NCI-H1105 treated with DMSO at 0.1 percent for 48 hours (cell line): ENCODE measurements at places on chromosomes 2 and 18.
A peak's percentile ranks its signal among the peaks of the same experiment; 100 is the strongest.

GRCh38 chr18:68288408-68288807, 426.5 kb downstream of the TMX3 start:
- DNase-seq: no peak

DNA sequence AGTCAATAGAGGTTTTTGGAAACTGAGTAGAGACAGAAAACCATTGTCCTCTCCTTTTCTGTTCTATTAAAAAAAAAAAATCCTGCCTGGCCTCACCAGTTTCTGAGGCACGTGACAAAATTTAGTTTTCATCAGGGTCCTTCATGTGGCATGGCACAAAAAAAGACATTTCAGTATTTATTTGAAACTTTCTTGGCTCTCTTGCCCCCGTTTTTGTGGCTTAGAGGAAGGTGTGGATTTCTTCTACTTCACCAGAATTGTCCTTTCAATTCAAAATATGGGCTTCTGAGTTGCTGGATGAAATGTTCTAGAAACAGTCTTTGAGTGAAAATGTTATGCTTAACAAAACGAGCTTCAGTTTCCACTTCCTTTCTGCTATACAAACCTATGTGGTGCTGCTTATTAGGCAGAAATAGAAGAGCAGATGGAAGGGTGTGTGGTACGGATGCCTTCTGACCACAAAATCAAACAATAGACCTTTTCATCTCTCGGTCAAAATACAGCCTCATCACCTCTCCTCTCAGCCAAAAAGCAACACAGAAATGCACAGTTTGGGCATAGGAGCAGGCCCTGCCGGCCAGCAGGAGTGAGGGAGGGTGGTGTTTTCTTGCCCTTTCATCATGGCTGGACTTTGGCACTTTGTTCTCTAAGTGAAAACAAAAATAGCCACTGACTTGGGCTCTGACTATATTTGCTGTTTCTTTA, 89.2 kb downstream of the SH3RF3 start:
- no peak for DNase-seq

- no peak for DNase-seq
Observed at GRCh38 chr2:43448011-43448821, 147.6 kb downstream of the THADA start.

GRCh38 chr2:231605607-231606091, 13.0 kb downstream of the TEX44 start:
- DNase-seq: no peak

DNA sequence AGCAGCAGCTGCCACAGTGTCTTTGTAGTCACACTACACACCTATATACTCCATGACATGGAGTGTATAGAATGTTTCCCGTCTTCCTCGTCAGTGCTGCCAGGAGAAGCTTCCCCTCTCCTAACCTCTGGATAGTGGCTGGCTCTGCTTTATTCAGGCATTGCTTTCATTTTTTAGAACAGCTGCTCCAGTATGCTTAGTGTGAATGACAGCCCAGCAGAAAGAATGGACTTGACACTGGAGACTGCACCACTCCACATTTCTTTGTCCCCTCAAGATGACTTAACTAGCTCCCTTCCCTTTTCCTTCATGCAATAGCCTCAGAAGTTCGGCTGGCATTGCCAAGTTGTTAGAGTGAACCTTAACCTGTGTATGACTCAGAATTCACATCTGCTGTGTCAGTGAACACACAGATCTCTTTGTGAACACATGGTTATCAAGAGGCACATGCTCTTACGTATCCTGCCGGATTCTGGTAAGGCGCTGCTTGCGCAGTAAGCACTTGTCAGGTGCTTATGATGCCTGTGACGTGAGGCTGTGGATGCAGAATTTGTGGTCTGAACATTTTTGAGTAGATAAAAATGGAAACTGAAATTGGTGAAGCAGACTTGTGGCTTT, 73.9 kb downstream of the NEDD4L start:
- DNase-seq: no peak

- DNase-seq: no peak
Observed at GRCh38 chr2:47269316-47270232, 114.5 kb upstream of the STPG4 start.

- DNase-seq: no peak
Observed at GRCh38 chr2:216279459-216279858, 92.8 kb downstream of the MARCHF4 start.

DNA sequence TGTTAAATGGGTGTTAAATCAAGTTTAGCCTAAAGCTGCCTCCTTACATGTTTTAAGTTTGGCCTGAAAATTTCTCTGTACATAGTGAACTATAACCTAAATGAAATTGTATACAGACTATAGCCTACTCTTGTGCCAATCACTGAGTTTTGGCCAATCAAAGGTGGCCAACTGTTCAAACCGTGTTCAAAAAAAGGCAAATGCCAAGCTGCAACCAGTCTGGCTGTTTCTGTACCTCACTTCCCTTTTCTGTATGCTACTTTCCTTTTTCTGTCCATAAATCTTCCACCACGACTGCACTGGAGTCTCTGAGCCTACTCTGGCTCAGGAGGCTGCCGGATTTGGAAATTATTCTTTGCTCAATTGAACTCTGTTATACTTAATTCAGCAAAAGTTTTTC, 121.0 kb downstream of the SPOPL start:
- no peak for DNase-seq

DNA sequence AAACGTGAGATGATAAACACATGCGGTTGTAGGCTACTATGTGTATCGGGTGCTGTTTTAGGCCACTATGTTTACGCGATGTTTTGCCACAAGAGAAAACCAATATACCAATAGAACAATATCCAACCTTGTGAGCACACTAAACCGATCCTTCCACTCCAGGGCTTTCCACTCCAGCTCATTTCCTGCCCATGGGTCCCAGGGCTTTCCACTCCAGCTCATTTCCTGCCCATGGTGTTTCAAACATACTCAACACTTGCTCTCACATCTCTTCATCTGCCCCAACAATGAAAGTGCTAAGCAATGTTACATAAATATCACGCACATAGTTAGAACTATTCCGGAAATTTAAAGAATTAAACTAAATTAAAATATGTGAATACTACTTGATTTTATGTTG, 80.0 kb downstream of the EPB41L3 start:
- no peak for DNase-seq

DNA sequence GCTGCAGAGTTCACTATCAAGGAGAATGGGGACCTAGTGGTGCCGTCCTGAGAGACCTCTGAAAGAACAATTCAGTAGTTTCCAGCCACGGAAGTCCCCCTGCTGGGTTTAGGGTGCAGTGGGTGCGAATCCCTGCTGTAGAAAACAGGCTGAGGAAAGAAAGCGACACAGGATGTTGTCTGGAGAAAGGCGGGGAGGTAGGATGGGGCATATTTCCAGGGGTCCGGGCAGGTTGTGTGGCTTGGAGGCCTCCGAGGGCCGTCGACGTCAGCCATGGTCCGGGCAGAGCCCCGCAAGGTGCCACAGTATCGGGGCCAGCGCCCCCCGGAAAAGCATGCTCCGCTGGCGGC, 807 bp upstream of the CREB1 start:
- DNase-seq: no peak

- DNase-seq: no peak
Observed at GRCh38 chr18:53944721-53945120, 279.7 kb downstream of the MBD2 start.

- DNase-seq: peak; percentile 89
Observed at GRCh38 chr2:168231609-168232241, 15.7 kb downstream of the STK39 start.

DNA sequence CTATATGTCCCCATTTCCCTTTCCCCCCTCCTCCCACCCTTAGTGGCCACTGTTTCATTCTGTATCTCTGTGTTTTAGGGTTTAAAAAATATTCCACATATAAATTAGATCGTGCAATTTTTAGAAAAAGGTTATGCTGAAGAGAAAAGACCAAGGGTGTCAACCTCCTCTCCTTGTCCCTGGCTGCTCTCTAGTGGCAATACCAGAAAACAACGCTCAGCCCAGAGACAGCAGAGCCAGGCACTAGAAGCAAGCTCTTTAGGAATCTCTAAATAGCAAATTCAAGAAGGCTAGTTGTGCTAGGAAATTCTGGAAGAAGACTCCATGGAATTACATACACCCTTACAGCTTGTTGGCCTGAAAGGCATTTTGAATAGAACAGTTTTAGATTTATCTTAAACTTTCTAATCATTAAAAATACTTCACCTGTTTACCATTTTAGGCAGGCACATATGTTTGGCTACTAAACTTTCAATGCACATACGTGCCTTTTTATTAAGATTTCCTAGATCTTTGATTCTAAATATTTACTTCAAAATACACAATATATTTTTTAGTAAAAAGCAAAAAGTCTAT, 35.1 kb upstream of the RASGRP3 start:
- DNase-seq: peak; percentile 16

DNA sequence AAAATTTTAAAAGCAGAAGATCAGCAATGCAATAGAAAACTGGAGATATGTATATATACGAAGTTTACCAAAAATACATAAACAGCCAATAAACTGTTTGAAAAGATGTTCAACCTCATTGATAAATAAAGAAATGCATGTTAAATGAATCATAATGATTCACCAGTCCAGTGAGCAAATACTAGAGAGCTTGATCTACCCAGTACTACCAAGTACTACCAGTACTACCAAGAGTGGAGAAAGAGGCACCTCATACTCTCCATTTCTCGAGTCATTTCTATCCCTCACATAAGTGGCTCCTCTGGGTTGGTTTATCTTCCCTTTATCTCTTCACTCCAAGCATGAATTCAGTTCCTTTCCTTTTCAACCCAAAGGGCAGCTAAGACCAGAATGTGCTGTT, 138.9 kb downstream of the MREG start:
- no peak for DNase-seq

DNA sequence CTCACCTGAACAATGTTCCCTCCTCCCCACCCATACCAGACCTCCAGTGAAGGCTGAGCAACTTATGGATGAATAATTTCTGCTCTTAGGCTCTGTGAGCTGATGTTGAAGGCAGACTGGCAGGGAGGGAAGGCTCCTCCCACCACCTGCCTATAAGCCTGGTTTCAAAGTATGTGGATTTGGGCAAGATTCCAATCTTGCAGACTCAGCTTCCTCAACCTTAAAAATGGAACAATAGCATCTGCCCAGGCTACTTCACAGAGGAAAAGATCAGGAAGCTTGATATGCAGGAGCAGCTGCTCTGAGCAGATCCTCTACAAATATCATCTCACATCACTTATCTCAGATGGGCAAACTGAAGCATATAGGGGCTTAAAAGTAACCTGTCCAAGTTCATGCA, 112.2 kb downstream of the ZFP36L2 start:
- DNase-seq: peak; percentile 25

GRCh38 chr2:30733876-30734520, 73.2 kb downstream of the CAPN13 start:
- no peak for DNase-seq

- DNase-seq: no peak
Observed at GRCh38 chr18:400456-400855, 100.0 kb downstream of the COLEC12 start.

- peak; percentile 57 for DNase-seq
Observed at GRCh38 chr2:222690564-222691200, 19.2 kb downstream of the MOGAT1 start.

GRCh38 chr2:54660752-54661151, 62.7 kb upstream of the EML6 start:
- no peak for DNase-seq

- peak; percentile 79 for DNase-seq
Observed at GRCh38 chr2:25982273-25982967, at the start of gene KIF3C. KIF3C (minus strand) TSS chr2:25982497; CDS start chr2:25981917, 580 bp downstream.

DNA sequence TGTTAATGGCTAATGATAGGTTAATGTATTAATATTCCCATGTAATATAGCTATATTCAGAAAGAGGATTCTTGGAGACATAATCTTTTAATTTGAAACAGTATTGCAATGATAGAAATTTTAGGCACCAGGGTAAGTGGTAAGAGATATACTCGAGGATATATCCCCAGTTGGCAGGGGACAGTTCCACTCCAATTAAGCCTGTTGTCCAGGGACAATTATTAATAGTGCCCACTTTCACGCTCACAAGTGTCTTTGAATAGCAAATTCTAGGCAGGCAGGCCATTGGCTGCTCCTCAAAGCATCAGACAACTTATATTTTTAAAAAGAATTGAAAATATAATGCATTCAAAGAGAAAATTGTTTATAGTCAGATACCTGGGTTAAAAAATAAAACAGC, 190.7 kb downstream of the PDE11A start:
- DNase-seq: no peak

GRCh38 chr2:238504181-238504931, 77.6 kb downstream of the ASB1 start:
- DNase-seq: peak; percentile 64

DNA sequence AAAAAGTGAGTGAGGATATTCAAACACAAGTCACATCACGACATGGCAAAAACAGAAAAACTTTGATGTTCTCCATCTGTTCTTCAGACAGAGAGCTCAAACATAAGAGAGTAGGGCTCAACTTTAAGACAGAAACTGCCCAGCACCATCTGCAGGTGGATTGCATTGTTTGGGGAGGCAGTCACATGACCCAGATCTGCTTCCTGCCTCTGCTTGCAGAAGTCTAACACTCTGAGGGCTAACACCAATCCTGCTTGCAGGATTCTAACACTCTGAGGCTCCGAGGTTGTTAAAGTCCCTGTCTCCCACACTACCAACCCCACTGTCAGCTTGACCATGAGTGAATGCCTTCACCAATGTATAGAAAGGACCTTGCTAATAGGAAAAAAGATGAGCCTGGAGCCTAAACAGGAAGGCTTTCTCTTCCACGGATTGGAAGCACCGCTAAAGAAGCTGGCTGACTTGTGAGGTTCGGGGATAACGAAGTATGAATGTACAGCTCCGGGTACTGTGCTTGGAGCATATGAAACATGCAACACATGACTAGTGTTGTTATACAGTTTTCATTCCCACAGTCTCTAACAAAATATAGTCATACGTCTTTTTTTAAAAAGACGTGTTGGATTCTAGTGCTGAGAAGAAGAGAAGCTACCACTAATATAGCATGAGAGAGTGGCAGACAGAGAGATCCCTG, 176.6 kb upstream of the CREB1 start:
- DNase-seq: no peak

DNA sequence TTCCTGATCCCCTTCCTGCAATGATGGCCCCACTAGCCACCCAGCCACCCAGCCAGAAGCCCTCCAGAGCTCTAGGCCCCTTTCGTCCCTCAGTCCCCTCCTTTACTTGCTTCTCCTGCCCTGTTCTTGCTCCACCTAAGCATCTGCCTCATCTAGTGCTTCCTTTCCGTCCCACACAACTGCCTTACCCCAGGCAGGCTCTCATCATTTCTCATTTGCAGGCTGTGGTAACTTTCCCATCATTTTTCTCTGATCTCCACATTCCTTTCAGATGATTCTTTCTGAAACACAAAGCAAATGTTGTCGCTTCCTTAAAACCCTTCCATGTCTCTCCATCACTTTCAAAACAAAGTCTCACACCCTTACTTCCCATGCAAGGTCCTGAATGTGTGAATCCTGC, 459.8 kb downstream of the METTL4 start:
- DNase-seq: no peak

DNA sequence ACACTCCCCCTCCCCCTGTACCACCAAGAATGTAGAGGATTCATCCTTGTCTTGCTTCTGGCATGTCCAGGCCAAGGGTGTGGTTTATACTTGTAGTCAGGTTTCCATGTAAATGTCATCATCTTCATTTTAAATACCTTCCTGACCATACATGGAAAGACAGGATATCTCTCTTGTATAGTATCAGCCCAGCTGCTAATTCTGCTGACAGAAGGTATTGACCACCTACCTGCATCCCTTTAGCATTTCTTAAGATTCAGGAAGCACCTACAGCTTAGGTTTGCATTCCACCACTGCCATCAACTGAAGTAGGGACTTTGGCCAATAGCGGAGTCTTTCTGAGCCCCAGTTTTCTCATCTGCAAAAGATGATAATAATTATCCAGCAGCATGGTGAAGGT, 22.9 kb upstream of the FSHR start:
- no peak for DNase-seq
